ENCODE measurements at places on chromosomes 2 and 18. TPM values are rescaled to one million over a fixed set of nuclear protein-coding genes. Genes with fewer than 3 reads are reported as not detected.

DNA sequence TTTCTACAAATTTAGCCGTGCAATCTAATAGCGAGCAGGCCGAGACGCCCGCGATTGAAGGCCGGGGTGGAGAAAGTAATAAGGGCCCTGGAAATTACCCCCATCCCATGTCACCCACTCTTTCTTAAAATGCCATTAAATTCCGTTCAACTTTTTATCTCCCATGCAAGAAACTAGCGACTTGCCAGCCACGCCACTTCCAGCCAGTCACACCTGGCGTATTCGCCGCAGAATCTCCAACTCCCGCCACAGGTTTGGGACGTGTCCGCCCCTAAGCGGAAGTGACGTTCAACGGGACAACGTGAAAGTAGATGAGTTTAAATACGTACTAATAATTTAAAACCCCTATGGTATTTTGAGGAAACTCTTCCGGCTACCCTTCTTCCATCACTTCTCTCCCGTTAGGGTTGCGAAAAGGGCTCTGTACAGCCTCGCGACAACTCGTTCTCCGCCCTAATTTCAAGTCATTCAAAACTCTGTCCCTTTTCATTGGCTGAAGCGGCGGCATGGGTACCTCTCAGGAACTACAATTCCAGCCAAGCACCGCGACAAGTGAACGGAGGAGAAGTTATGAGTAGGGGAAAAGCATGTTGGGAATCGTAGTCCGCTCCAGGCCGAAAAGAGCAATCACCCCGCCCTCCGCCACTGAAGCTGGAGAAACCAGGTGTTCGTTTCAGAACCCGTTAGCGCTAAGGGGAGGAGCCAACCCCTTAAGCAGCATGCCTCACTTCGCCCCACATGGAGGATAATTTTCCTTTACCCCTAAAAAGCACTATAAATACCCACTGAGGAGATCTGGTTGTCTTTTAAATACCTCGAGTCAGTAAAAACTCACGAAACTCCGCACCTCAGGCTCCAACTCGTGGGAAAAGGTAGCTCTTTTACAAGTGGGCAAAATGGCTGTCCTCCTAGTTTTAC is at the start of gene ZRANB3:
TSS of gene ZRANB3 (minus strand) at position 906 of the 918 bp plus-strand sequence.
- peak; percentile 97 for DNase-seq

DNA sequence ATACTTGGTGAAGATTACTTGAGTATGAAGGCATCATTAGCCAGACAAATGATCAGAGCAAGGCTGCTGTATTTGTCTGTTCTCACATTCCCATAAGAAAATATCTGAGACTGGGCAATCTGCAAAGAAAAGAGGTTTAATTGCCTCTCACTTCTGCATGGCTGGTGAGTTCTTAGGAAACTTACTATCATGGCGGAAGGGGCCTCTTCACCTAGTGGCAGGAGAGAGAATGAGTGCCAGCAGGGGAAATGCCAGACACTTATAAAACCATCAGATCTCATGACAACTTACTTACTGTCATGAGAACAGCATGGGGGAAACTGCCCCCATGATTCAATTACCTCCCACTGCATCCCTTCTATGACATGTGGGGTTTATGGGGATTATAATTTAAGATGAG is 452.3 kb downstream of the GALR1 start:
- no peak for DNase-seq

DNA sequence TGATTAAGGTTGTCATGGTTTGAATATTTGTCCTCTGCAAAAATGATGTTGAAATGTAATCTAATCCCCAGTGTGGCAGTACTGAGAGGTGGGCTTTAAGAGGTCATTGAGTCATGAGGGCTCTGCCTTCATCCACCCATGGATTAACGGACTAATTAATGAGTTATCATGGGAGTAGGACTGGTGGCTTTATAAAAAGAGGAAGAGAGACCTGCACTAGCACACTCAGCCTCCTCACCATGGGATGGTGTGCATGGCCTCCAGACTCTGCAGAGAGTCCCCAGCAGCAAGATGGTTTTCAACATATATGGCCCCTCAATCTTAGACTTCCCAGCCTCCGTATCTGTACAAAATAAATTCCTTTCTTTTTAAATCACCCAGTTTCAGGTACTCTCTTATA is 41.0 kb downstream of the DTNB start:
- no peak for DNase-seq

The C2orf74 gene
- 16.8 TPM for total RNA-seq

DNA sequence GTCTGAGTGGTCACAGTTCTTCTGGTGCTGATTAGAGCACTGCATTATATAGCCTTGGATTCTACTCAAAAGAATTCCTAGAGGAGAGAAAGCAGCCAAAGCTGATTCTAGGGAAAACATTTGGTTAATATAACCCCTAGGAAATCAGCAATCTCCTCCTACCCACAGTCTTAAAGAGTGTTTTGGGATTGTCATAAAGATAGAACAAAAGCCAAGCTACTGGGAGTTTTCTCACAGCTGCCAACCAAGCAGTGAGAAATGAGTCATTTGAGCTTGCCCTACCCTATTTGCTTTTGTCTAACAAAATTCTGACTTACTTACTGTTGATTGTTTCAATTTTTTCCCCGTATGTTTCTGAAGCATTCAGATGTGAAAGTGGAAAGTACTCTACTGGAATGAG is 469.3 kb downstream of the PLCL1 start:
- no peak for DNase-seq

GRCh38 chr2:149617476-149617875 is 29.9 kb upstream of the MMADHC start:
- peak; percentile 74 for DNase-seq

DNA sequence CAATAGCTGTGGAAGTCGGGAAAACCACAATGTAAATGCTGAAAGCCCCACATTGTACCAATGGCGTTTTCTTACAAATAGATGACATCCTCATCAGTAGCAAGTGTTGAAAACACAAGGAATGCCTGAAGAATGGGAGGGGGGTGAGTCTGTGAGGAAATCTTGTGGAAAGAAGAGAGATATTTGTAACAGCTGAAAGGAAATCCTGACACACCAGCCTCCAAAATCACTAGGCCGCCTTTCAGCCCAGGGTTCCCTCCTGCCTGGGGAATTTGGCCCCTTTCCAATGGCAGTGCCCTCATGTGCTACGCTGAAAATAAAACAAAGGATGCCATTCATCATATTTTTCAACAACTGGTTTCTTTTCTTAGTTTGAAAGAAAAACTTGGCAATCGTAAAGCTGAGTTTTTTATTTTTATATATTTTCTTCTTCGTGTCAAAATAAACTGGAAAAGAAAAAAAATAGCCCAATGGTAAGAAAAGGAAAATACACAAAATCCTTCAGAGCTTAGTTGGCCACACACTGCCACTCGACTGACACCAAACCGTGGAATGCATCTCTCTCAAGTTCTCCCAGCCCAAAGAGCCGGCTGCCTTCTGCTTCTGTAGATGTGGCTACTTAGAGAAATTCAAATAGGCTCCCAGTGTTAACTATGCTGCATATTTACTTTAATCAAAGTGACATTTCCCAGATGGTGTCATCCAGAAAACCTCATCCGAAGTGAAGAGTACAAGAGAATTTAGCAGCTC is 52.0 kb downstream of the FTCDNL1 start:
- DNase-seq: no peak

- DNase-seq: no peak
Observed at GRCh38 chr2:103004426-103004942, 242.7 kb downstream of the TMEM182 start.

DNA sequence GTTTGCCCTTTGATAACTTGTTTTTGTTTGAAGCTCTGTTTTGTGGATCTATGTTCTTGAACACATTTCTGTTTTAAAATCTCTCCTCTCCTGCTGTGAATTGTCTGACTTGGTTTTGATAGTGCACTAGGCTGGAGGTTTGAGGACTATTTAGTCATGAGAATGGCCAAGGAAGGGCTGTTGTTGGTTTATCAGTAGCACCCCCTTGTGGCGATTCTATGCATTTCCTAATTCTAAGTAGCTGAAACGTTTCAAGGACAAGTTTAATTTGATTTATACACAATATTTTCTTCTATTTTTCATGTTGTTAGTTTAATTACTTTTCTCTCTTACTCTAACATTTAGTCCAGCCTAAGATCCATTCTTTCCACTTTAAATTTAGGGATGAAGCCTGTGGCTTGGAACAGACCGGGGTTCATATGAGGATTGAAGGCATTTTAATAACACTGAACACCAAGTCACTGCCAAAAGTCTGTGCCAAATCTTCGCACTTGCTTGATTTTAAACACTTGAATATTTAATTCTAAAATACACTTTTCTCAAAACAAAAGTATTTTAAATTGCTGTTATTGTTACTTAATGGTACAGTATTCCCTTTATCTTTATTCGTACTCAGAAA is 166.0 kb downstream of the SOCS6 start:
- peak; percentile 81 for DNase-seq

GRCh38 chr18:22637787-22638186 is 220.1 kb upstream of the CTAGE1 start:
- DNase-seq: peak; percentile 78

The TDRD15 gene
- total RNA-seq: not detected

GRCh38 chr2:158413581-158413980 is 43.0 kb downstream of the CCDC148 start:
- no peak for DNase-seq

DNA sequence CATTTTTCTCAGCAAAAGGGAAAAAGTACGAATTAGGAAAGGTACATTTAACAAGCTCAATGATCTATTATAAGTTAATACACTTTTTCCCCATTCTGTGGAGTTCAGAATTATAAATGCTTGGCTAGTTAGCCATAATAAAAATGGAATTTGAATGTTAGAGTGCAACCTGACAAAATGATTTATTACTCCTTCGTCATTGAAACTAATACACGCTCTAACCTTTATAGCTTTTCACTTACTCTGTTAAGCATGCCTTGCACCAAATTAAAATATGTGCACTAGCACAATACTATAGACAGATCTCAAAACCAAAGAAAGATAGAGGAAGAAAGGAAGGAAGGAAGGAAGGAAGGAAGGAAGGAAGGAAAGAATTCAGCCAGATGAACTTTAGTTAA is 46.1 kb upstream of the FRZB start:
- no peak for DNase-seq

DNA sequence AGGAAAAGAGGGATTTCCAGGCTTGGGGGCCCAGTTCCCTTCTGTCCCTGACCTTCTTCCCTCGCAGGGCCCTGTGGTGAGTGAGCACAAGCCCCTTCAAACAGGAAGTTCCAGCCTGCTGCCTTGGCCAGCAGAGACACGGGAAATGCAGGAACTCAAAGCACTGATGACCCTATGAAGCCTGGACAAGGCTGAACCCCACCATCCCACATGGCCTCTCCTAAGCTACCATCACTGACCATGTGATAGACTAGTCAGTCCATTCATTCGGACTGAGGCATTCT is 196.4 kb downstream of the TNS1 start:
- no peak for DNase-seq

DNA sequence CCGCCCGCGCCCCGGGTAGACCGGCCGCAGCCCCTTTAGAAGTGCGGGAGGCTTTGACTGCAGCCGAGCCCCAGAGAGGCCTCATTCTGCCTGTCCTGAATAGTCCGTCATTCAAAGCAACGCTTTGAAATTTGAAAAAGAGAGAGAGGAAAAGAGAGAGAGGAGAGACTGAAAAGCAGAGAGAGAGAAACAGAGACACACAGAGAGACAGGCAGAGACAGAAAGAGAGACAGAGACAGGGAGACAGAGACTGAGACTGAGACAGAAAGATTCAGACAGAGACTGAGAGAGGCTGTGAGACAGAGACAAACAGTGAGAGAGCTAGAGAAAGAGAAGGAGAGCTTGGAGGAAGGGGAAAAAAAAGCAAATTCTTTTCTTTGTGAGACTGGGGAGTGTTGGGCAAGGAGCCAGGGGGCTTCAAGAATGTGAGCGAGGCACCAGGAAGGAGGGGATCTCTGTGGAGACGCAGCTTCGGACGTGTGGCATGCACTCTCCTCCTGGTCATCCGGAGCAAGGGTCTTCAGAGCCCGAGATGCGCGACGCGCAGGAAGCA is 73.1 kb downstream of the MYCN start:
- no peak for DNase-seq

DNA sequence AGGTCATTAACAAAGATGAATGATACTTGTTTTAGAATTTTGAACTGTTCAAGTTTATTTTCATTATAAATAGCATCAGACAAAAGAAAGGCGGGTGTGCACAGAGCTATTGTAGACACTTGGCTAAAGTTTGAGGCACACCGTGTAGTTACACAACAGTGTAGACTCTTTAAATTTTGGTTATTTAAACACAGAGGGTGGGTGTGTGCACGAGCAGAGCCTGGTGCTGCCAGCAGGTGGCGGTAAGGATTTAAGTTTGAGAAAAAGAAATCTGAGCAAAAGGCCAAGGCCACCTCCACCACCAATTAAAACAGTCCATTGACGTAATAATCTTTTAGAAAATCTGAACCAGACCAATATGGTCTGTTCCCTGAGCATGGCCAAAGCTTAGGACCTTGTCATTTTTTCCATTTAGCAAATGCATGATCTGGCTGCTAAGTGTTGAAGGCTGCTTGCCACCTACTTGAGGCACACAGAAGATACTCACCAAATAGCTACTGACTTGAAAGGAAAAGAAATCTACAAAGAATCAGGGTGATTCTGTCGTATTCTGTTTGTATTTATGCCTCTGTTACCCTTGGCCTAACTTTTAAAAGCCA is 14.3 kb downstream of the COPS7B start:
- peak; percentile 39 for DNase-seq

The GREB1 gene
- 0.62 TPM for total RNA-seq
